GM04504 (cell line): ENCODE measurements at places on chromosomes 4 and X.
A peak's percentile ranks its signal among the peaks of the same experiment; 100 is the strongest.

DNA sequence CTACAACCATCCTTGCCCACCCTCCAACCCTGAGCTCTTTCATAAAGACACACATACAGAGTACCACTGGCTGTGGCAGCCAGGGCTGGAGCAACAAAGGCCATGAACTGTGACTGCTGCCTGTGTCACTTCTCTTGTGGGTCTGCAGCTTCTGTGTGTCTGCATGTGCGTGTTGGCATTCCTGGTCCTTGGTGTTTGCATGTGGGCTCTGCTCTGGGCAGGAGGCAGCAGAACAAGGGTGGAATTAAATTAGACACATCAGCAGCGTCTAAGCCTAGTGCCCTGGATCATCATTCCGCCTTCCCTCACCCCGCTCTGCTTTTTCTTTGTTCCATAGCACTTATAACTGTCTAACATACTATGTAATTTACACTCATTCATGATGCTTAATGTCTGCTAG, 157.7 kb downstream of the MGST2 start:
- no peak for DNase-seq

- no peak for DNase-seq
Observed at GRCh38 chr4:161522031-161522430, 641.8 kb downstream of the FSTL5 start.

- no peak for DNase-seq
Observed at GRCh38 chr4:186827534-186827897, 103.9 kb upstream of the FAT1 start.

GRCh38 chr4:94235825-94236224, 28.2 kb downstream of the SMARCAD1 start:
- DNase-seq = no peak

GRCh38 chr4:3713817-3714641, 52.2 kb upstream of the ADRA2C start:
- DNase-seq = no peak

- peak; percentile 5 for DNase-seq
Observed at GRCh38 chr4:83732114-83732635, 196.3 kb downstream of the GPAT3 start.

GRCh38 chrX:67613996-67614395, 70.2 kb downstream of the AR start:
- DNase-seq = no peak

- DNase-seq = no peak
Observed at GRCh38 chr4:86452422-86452891, 92.6 kb upstream of the MAPK10 start.

GRCh38 chr4:80188457-80188800, 8.9 kb upstream of the PRDM8 start:
- no peak for DNase-seq

- DNase-seq = no peak
Observed at GRCh38 chr4:132114885-132115284, 1034.2 kb upstream of the PCDH10 start.

DNA sequence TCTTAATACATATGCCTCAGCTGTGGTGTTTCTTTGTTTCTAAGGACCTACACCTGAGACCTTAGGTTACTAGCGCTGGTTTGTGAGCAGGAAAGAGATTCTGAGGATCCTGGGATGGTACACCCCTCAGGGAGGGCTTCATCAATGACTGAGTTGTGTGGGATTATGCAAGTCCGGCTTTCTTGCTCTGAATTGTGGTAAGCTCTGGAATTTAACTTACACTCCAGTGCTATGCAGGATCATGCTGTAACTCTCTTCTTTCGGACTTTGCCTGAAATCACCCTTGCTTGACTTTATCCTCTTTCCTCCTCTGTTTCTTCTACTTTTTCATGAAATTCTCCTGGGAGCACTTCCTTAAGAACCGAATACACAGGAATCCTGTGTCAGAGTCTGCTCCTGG, 431.5 kb upstream of the BOD1L1 start:
- no peak for DNase-seq

GRCh38 chr4:188903986-188904385, 764.7 kb downstream of the TRIML1 start:
- DNase-seq = no peak

GRCh38 chr4:40046311-40046980, 10.2 kb upstream of the N4BP2 start:
- DNase-seq = no peak

- DNase-seq = no peak
Observed at GRCh38 chr4:138599965-138600364, 357.8 kb upstream of the SLC7A11 start.

DNA sequence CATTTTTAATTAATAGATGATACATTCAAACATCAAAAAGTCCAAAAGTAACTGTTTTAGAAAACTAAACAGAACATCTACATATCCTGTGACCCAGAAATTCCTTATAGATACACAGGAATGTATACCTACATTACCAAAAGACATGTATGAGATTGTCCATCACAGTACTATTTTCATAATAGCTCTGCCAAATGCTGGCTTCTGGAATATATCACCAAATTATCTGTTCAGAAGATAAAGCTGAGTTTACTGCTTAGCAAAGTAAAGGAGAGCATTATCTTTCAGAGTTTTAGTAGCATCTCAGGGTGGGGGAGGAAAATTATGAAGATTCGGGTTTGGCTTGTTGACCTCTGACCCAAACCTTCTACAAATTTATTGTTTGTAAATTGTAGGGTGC, 368.9 kb upstream of the SLC7A11 start:
- DNase-seq = no peak

- no peak for DNase-seq
Observed at GRCh38 chr4:48024522-48024921, 8.0 kb downstream of the NIPAL1 start.

DNA sequence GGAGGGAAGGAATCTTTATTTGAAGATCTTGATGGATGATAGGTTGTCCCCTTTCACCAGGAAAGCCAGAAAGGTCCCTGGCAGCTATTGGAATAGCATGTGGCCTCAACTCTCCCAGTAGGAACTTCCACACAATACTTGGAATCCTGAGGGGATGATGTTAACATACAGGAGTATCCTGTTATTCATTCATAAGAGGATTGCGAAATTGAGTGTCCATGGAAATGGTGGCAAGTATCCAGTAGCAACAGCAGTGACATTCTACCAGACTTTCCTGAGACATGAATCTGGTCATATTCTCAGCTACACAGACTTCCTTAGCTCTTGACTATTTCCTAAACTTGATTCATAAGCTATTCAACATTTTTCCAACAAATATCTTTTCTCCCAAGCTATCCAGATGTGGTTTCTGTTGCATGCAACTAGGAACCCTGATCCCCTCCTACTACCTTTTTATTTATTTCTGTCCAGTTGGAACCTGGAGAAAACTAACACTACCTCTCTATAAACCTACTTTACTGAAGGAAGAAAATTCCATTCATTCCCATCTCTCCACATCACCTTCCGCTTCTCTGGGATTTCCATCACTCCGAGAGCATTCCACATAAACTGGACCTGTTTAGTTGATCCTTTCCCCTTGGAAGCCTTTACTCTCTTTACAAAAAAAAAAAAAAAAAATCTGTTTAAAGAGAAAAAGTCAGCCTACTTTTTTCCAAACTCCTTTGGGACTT, 101.8 kb downstream of the ANXA5 start:
- DNase-seq = peak; percentile 21

- no peak for DNase-seq
Observed at GRCh38 chrX:68942104-68942503, 113.3 kb downstream of the EFNB1 start.
